ENCODE measurements at places on chromosomes 6 and 20.

GRCh38 chr6:109008054-109008453 is 86.6 kb downstream of the SESN1 start:
- DNase-seq, result no peak

- DNase-seq, result no peak
Measured at GRCh38 chr6:13576017-13576416, 1.6 kb downstream of the SIRT5 start.

- DNase-seq, result no peak
Measured at GRCh38 chr20:32006841-32007786, 3.1 kb upstream of the CCM2L start.

- no peak for DNase-seq
Measured at GRCh38 chr6:157261606-157262005, 61.7 kb downstream of the TMEM242 start.

GRCh38 chr20:47059536-47059935 is 164.9 kb downstream of the EYA2 start:
- DNase-seq, result peak; percentile 10

GRCh38 chr20:35328095-35328685 is 36.0 kb upstream of the FAM83C start:
- DNase-seq, result no peak

GRCh38 chr6:26474439-26474881 is 16.7 kb downstream of the BTN2A1 start:
- DNase-seq, result no peak

DNA sequence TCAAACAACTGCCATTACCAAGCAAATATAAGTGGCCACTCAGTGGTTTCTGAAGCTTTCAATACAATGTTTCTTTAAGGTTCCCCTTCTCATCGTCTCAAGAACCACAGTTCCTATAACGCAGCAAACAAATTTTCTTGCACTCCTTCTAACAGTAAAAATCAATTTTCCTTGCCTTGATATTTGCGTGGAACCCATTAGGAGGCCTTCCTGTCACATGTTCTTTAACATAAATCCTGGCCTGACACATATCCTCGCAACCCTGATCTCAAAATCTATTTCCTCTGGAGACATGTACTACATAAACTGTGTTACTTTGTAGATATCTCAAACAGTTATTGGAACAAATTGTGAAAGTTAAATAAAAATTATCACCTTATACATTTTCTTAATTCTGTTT is 65.9 kb upstream of the MANEA start:
- DNase-seq, result no peak

GRCh38 chr20:42530855-42531448 is 658.8 kb downstream of the PTPRT start:
- peak; percentile 31 for DNase-seq

GRCh38 chr6:146292506-146292905 is 251.1 kb upstream of the RAB32 start:
- no peak for DNase-seq

- DNase-seq, result peak; percentile 67
Measured at GRCh38 chr6:14123386-14124111, 6.0 kb downstream of the CD83 start.

GRCh38 chr6:142421285-142422117 is 119.7 kb downstream of the ADGRG6 start:
- peak; percentile 56 for DNase-seq

DNA sequence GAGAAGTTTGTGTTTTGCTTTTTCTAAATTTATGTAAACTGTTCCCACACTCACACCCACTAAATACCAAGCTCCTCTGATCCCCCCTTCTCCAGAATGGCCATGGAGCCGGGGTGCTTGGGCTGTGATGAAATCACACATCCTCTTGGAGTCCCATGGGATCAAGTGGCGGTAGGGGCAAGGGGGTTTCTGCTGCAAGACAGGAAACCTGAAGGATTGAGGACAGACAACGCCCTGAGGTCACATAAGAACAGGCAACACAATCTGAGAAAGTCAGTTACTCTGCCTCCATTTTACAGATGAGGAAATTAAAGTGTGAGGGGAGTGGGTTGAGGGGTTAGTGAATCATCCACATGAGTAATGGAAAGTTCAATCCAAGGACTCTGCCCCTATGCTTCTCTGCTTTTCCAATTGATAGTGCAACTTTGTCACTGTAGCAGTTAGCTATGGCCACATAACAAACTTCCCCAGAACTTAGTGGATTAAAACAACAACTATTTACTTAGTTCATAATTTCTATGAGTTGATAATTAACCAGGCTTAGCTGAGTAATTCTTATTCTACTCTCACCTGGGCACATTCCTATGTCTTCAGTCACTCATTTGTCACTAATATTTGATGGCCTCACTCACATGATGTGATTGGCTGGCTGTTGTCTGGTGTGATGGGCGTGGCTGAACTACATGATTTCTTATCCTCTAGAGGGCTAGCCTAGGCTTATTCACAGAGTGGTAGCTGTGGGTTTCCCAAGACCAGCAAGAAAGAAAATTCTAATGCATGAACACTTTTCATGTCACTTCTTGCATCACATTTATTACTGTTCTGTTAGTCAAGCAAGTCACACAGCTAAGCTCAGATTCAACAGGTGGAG is 311.1 kb upstream of the RNF24 start:
- peak; percentile 27 for DNase-seq

GRCh38 chr20:438571-439469 is 23.5 kb downstream of the TBC1D20 start:
- no peak for DNase-seq

- DNase-seq, result no peak
Measured at GRCh38 chr20:25467441-25467840, 60.0 kb downstream of the GINS1 start.

- DNase-seq, result no peak
Measured at GRCh38 chr6:167670938-167671338, 155.8 kb upstream of the AFDN start.

GRCh38 chr6:55772730-55773129 is 102.7 kb downstream of the BMP5 start:
- DNase-seq, result no peak

- no peak for DNase-seq
Measured at GRCh38 chr20:57203986-57204385, 62.5 kb downstream of the BMP7 start.

DNA sequence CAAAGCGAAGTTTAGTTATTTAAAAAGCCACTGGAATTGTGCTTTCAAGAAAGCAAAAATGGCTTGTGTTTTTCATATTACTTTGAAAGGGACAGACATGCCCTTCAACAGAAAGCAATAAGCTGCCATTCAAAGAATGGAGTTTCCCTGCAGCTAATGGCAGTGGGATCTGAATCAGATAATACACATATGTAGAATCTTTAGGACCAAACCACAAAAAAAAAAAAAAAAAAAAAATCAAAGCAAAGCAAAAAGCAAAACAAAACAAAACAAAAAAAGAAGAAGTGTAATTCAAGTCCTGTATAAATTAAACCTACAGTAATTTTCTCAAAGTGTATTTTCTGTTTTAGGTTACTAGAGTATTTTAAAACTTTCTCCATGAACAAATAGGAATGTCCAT is 63.6 kb upstream of the ZNF217 start:
- DNase-seq, result peak; percentile 19

- peak; percentile 37 for DNase-seq
Measured at GRCh38 chr20:46512943-46513844, at the start of gene ZNF334. Gene ZNF334, minus strand, starts transcription at chr20:46513559. Its CDS starts 1,457 bp downstream, at chr20:46512102.

- DNase-seq, result no peak
Measured at GRCh38 chr6:46741482-46741881, 5.3 kb upstream of the ANKRD66 start.

- DNase-seq, result no peak
Measured at GRCh38 chr6:44203955-44204354, 12.8 kb upstream of the MYMX start.

- peak; percentile 40 for DNase-seq
Measured at GRCh38 chr20:18284805-18285533, 3.4 kb upstream of the ZNF133 start.

GRCh38 chr20:3360752-3361151 is 46.7 kb downstream of the DNAAF9 start:
- no peak for DNase-seq

DNA sequence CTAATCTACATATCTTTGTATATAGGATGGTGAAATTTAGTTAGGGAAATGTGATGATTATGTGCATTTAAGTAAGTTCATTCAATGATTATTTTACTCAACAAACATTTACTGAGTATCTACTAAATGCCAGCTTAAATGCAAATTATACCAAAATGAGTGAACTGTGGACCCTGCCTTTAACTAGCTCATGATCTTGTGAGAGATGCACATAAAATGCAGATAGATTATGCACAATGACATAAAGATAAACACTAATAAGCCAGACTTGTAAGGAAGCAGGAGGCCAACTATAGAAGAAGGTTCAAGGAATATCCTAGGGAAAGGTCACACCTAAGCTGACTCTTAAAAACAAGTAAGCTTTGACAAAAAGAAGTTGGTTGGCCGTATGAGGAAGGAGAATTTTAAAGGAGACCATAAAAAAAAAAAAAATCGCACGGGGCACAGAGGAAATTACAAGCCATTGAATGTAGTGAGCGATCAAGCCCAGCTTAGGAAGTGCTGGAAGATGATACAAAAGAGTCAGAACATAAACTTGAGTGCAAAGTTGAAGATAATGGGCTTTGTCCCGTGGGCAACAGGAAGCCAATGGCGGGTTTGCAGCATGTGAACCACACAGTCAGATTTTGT is 107.9 kb downstream of the NRSN1 start:
- DNase-seq, result no peak

GRCh38 chr6:49468042-49468441 is 4.9 kb downstream of the CENPQ start:
- no peak for DNase-seq

GRCh38 chr20:20017844-20018185 is 653 bp downstream of the NAA20 start:
- peak; percentile 50 for DNase-seq

- peak; percentile 91 for DNase-seq
Measured at GRCh38 chr6:53581173-53581773, 36.4 kb upstream of the GCLC start.

DNA sequence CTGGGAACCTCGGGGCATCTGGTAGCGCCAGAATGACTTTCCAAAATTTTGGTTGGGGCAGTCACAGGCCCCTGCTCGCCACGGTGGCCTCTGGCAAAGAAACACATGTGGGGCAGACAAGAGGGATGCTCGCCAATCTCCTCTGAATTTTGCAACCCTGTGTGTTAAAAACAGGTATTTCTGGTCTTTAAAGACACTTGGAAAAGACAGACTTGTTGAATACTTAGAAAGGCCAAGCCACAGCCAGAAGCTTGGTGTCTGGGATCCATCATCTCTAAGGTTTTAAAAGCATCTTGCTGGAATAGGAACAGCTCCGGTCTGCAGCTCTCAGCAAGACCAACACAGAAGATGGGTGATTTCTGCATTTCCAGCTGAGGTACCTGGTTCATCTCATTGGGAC is 31.2 kb downstream of the HLA-E start:
- DNase-seq, result no peak

DNA sequence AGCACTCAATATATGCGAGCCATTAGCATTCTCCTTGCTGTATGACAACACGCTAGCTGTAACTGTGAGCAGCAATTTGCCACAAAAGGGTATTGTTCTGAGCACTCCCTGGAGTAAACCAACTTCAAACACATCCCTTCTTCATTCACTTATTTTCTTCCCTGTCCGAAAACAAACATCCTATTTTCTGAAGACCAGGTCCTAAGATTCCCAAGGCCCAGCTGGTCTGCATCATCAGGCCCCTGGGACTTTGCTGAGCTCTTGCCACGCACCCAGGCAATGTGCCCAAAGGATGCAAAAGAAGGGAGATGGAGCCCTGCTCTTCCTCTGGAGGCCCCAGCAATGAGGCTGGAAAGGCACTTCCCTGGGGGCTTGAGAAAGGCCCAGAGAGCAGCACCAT is 118.1 kb downstream of the PREX1 start:
- DNase-seq, result no peak

DNA sequence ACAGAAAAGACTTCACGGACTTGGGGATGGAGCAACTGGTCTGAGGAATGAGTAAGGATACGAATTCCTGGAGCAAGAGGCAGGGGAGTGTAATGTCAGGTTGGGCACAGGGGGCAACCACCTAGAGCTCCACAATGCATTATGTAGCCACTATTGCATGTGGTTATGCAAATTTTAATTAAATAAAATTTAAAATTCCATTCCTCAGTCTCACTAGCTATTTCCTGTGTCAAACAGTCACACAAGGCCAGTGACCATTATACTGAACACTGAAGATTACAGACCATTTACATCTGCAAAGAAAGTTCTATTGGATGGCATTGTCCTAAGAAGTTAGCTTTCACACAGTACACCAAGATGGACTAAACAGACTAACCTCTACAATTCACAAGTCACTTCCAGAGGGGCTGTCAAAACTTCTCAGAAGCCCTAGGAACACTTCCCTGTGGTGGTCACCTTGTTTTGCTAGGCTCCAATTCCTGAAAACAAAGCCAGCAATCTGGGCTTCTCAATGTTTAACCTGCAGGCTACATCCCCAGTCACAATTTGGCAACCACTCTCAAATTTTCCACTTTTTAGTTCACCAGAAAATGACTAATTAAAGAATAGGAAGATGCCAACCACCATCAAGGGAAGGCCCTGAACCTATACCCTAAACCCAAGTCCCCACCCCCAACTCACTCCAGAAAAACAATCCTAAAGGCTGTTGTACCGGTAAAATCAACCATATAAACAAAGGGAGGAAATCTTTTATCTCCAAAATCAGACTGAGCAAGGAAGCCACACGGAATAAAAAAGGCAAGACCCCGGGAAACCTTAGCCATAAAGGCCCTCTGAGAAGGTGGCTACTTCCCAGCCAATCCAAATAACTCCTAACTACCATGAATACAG is 34.2 kb upstream of the C20orf203 start:
- peak; percentile 61 for DNase-seq

DNA sequence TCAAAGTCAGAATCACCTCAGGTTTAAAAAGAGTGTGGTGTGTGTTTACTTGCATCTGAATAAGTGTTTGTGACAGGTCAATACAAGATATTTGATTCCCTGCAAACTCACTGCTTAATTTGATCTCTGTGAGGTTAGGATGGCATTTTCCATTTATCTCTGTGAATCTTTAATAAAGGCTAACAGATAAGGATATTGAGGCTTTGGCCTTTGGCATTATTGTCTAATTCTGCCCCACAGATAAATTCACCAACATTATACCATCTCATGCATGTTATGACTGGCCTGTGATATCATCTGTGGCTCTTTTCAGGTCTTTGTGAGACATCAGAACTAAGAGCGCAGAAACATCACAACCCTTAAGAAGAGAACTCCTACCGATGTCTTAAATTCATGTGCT is 84.7 kb downstream of the TRMT6 start:
- DNase-seq, result no peak

- peak; percentile 79 for DNase-seq
Measured at GRCh38 chr6:4776493-4777393, 539 bp downstream of the CDYL start.

GRCh38 chr6:148296771-148297170 is 45.9 kb upstream of the SASH1 start:
- DNase-seq, result no peak

DNA sequence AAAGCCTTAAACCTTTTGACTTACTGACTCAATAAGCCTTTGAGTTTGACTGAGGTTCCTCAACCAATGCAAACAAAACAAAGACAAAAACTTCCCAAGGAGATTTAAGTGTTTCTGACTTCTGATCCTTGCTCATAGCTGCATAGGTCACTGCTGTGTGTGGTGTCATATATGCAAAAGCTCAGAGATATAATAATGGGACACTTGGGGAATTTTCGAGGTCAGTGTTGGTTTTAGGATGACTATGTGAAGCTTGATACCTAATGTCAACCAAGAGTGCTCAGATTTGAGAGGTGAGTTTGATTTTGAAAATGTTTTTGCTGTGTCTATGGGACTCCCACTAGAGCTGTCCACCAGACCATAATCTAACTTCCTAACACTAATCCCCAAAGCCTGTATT is 26.2 kb downstream of the ZKSCAN8 start:
- no peak for DNase-seq
